T-helper 1 cell (primary cell): ENCODE measurements at places on chromosomes 16 and 17.

DNA sequence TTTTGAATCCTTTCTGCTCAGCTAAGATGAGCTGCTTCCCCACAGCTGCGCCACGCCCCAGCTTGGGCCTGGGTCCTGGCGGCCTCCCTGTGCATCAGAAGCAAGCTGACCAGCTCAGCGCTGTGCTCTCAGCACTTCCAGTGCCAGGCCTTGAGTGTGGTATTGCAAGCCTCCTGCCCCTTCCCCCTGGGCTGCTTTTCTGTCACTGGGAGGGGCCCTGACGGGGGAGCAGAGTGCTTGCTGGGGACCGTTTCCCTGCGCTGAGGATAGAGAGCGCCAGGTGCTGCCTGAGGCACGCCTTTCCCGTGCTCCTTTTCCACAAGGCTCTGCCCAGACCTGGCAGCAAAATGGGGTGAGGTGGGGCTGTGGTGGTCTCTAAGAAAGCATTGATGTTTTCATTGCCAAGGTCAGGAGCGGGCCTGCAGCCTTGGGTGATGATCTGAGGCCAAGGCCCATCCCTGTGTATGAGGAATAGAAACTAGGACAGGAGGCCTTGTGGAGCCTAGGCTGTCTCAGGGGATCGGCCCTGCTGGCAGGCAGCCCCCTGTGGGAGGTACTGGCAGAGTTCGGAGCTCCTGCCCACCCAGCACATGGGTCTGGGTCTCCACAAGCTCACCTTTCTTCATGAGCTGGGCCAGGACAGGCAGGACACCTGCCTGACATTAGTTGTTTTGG lies 29.7 kb downstream of the POLR3E start:
- no peak for DNase-seq

DNA sequence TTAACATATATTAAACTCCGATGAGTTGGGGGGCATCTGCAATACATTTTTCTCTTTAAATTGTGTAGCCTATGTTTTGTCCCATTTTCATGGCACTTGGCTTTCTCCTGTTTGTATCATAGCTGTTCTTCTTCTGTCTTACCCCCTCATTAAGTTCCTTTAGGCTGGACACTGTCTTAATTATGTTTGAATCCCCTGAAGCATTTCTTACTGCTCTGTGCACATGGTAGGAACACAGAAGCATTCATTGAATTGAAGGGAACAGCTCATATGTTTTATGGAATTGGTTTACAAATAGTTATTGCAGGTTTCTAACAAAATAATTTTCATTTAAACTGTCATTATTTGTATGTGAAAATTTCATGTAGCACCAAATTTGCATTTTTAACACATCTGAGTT lies 176.8 kb downstream of the TANC2 start:
- no peak for DNase-seq

- no peak for DNase-seq
Observed at GRCh38 chr16:19874851-19875546, 9.6 kb downstream of the GPRC5B start.

- DNase-seq: no peak
Observed at GRCh38 chr17:36089339-36089865, 541 bp downstream of the CCL3 start.

GRCh38 chr16:4659363-4660353 lies 33.7 kb upstream of the NUDT16L1 start:
- no peak for DNase-seq

GRCh38 chr17:65047941-65048340 lies 8.6 kb downstream of the GNA13 start:
- DNase-seq: no peak

GRCh38 chr17:8212312-8213180 lies 2.2 kb upstream of the AURKB start:
- no peak for DNase-seq

DNA sequence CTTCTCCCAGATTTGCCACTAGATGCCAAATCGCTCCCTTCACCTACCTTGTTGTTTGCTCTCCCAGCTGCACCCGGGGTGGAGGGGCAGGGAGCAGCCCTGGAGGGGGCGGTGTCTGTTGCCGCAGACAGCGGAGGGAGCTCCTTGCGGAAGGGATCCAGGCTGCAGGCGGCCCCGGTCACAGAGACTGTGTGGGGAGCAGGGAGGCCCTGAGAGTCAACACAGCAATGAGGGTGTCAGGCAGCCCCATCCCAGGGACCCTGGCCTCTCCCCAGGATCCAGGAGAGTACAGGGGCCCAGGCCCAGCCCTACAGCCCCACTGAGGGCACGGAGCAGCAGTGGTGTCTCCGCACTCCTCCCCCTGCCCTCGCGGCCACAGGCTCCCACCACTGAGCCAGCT lies 50.5 kb upstream of the CHMP6 start:
- no peak for DNase-seq

DNA sequence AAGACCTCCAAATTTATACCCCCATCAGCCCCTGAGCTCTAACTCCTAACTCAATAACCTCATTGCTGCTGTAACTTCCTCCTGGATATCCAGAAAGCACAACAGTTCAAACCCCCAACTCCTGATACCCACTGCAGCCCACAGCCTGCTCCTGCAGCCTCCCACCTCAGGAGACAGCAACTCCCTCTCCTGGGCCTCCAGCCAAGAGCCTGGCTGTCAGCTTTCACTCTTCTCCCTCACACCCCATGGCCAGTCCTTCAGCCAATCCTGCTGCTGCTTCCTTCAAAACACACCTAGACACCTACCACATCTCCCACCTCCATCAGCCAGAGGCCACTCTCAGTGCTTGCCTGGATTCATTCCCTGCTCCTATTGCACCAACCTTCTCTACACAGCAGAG lies 5.4 kb downstream of the GINS2 start:
- DNase-seq: no peak

GRCh38 chr17:68782789-68783188 lies 172.4 kb downstream of the ABCA8 start:
- DNase-seq: no peak

DNA sequence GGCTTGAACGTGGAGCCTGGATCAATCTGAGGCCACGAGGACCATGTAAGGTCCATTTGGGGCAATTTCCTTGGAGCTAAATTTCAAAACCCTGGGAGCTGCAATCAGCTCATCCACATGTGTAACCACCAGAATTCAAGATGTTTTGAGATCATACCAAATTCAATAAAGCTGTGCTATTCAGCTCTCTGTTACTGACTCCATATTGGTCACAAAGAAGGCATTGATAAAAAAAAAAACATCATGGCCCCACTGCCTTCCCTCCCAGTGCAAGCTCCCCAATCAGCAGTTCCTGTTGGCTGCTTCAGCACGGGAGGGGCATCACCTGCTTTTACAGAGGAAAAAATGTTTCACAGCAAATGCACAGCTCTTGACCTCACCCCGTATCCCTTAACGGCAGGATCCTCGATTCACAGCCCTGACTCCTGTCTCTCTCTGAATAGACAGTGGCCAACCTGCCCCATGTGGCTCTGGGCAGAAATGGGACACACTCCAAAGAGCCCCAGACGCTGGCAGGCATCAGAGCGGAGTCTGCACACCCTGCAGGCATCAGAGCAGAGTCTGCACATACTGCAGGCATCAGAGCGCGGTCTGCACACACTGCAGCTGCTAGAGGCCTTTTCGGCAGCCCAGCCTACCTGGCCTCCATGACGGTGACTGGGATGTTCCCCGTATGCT lies 37.1 kb downstream of the FANCA start:
- no peak for DNase-seq

- DNase-seq: no peak
Observed at GRCh38 chr16:2854700-2855309, 3.2 kb downstream of the PRSS22 start.

DNA sequence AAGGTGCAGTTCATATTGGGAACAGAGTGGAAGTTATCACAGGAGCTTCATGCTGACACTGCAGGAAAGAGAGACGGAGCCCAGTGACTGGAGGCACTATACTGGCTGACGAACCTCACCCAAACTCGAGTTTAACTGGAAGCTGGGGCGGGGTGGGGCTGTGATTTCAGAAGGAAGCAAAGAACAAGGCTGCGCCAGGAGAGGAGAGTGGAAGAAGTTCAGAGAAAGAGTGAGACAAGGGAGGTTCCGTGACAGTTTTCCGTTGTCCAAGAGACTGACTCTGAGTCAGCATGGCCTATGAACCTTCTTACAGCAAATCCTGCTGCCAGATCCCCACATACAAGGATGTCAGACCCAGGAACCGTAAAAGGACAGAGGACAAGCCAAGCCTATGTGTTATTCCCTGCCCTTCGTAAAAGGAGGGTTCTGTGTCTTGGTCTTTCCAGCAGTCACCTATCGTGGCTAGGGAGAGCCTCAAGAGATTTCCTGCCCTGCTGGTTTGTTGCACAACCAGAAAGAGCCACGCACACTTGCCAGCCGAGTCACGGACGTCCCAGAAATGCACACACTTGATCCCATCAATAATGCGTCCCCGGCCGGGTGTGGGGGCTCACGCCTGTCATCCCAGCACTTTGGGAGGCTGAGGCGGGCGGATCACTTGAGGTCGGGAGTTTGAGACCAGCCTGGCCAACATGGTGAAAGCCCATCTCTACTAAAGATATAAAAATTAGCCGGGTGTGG lies 5.1 kb downstream of the PITPNA start:
- DNase-seq: no peak

DNA sequence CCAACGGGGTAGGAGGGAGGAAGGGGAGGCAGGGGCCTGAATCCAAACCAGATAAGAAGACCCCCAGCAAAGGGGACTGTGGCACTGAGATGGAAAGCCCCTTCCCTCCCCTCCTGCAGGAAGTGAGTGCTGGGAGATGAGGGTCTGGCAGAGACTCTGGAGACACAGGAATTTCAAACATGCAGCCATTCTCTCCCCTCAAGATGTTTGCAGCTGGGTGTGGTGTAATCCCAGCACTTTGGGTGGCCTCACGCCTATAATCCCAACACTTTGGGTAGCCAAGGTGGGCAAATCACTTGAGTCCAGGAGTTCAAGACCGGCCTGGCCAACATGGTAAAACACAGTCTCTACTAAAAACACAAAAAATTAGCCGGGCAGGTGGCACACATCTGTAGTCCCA lies 33.9 kb upstream of the FAAP100 start:
- DNase-seq: no peak

- DNase-seq: no peak
Observed at GRCh38 chr16:84600343-84601229, 17.3 kb downstream of the COTL1 start.

DNA sequence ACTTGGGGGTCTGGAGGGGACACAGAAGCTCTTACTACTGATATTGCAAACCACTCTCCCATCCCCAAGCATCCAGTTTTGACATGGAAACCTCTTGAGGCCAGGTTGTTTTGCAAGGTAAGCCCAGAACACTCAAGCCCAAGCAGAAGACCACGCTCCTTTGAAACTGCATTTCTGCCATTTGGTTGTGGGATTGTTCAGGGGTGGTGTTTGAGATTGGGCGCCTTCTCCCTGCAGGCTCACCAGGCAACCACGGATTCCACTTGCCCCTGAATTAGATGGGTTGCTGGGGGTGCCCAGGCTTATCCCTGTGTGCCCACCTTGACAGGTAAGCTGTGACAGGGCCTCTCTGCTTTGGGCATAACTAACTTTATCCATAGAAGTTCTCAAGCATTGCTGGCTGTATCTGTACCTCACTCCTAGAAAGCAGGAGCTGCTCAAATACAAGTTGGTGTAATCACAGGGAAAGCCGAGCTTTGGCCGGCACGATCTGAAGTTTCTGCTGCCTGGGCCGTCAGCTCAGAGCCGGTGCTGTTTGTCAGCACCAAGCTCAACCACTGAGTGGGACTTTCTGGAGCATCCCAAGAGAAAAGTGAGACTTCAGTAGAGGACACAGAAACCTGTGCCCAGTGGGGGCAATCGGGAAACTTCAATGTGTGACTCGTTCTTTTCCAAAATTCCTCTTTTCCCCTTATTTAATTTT lies 93.6 kb downstream of the CYLD start:
- DNase-seq: no peak

DNA sequence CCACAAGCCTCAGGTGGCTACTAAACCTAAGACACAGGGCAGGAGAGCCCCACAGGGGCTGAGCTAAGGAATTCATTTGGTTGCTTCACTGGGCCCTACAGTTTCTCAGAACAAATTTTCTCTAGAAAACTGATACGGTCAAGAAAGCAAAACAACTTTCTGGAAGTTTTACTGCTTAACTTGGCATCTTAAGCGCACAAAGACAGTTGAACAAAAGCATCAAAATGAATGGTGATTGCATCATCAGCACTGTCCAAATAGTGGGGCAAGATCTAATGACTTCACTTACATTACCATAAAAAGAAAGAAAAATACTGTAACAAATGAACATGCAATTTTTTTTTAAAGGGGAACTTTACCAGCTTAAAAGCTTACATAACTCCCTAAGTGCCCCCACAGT lies 47.6 kb downstream of the XPO6 start:
- no peak for DNase-seq

GRCh38 chr16:24045641-24046040 lies 209.9 kb downstream of the PRKCB start:
- DNase-seq: no peak

DNA sequence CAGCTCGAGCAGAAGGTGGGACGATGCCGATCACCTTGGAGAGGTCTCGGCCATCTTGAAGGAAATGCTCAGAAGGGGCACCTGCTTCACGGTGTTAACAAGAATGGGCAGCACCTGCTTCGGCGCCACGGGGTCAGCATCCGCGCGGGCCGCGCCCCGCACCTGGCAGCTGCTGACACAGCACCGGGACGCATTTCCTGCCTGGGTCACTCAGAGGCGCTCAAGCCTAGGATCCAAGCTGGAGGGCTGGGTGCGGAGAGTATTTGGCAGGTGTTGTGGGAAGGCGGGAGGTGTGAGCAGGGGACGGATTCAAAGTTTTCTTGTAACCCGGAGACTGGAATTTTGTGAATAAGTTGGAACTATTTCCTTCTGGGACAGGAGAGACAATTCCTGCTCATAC lies 39.3 kb upstream of the AKTIP start:
- no peak for DNase-seq

- peak; percentile 25 for DNase-seq
Observed at GRCh38 chr17:35969558-35970380, 11.5 kb downstream of the CCL16 start.

GRCh38 chr17:68832109-68832802 lies 122.9 kb downstream of the ABCA8 start:
- DNase-seq: no peak

DNA sequence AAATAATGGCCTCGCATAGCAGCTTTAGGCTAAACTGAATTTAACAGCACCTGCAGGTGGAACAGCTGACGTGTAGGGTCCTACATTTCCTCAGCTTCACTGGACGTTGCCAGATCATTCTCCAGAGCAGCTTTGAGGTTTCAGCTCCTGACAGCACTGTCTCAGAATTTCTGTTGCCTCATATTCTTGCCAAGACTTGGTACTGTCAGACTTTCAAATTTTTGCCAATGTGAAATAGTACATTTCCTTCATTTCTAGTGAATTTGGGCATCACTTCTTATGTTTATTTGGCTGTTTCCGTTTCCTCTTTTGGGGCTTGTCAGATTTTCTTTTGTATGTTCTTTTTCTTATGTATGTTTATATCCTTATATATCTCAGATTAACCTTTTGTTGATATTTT lies 48.7 kb downstream of the MRTFB start:
- no peak for DNase-seq

- DNase-seq: no peak
Observed at GRCh38 chr17:51921500-51921899, 237.0 kb downstream of the CA10 start.

- no peak for DNase-seq
Observed at GRCh38 chr16:56310690-56311089, 114.7 kb downstream of the AMFR start.

- DNase-seq: no peak
Observed at GRCh38 chr17:17514993-17515933, 19.1 kb upstream of the RASD1 start.
